ENCODE measurements at places on chromosomes 1 and 21. TPM values are rescaled to one million over a fixed set of nuclear protein-coding genes. Genes with fewer than 3 reads are reported as not detected.

- no peak overlapping the region for H3K27ac ChIP-seq
- DNase-seq = no peak
- H3K36me3 ChIP-seq = no peaks in the 10 kb centered on the region
- H3K27me3 ChIP-seq = no peaks in the 10 kb centered on the region
Observed at GRCh38 chr1:198491028-198491427, 49.5 kb downstream of the ATP6V1G3 start.

CNKSR1 gene
- not detected for polyA plus RNA-seq

DNA sequence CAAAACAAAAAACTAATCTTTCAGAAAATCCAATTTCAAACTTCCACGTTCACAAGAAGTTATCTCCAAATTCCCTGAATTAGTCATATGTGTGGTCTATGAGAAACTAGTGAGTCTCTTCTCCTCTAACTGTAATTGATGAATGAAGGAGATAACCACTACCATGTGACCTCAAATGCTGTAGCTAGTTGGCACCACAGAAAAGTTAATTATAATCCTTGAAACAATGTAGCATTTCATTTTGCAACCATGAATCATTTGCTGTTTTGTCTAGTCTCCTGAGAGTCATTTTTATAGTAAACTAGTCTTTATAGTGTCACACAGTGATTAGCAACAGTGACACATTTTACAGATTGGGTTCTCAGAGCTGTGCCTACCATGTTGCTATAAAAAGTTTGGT is 287.5 kb downstream of the LRRIQ3 start:
- H3K4me1 ChIP-seq = no peaks in the 10 kb centered on the region
- H3K27me3 ChIP-seq = no peaks in the 10 kb centered on the region
- no peak for DNase-seq
- no peaks in the 10 kb centered on the region for H3K36me3 ChIP-seq
- H3K4me3 ChIP-seq = no peak overlapping the region
- H3K27ac ChIP-seq = no peak overlapping the region

S100A14 gene
- polyA plus RNA-seq = not detected

ACTL8 gene
- not detected for polyA plus RNA-seq

RHCE gene
- polyA plus RNA-seq = 0.18 TPM

CD247 gene
- polyA plus RNA-seq = 395 TPM

C1QTNF12 gene
- not detected for polyA plus RNA-seq

DNA sequence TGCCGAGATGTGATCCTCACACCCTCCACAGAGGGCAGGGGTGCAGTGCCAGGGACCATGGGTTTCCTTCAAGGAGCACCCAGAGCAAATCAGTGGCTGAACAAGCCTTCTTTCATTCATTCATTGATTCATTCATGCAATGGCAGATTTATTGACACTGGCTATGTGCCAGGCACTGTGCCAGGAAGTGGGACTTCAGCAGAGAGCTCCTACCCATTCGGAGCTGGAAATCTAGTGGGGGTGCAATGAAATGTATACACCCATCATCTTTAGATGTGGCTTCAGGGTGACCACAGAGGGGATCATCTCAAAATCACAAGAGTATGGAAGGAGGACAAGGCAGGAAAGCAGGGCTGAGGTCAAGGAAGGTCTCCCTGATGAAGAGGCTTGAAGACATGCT is 18.9 kb downstream of the SLC6A9 start:
- H3K4me3 ChIP-seq = no peak overlapping the region
- no peak for DNase-seq
- H3K4me1 ChIP-seq = no peaks in the 10 kb centered on the region
- H3K27ac ChIP-seq = no peak overlapping the region
- no peaks in the 10 kb centered on the region for H3K36me3 ChIP-seq
- H3K27me3 ChIP-seq = no peaks in the 10 kb centered on the region

DNA sequence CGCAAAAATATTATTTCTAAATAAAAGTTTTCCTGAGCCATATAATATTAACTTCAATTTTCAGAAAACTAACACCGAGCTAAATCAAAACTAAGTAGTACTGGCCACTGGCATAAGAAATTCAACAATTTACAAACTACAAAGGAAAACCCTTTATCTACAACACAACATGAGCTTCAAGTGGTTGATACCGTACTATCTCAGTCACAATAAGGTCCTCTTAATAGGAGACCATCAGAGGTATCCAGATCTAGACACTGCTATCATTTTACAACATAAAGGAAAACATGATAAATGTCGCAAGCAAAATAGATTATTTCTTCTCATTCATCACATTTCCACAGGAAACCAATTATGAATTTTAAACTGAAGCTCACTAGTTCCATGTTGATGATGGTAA is 39.5 kb downstream of the GATAD2B start:
- H3K27me3 ChIP-seq = no peaks in the 10 kb centered on the region
- no peak for DNase-seq
- peaks cover 34% of the 10 kb centered on the region for H3K4me1 ChIP-seq
- H3K4me3 ChIP-seq = no peak overlapping the region
- no peaks in the 10 kb centered on the region for H3K36me3 ChIP-seq

STMN1 gene
- 88.7 TPM for polyA plus RNA-seq

CD34 gene
- not detected for polyA plus RNA-seq

DNASE2B gene
- polyA plus RNA-seq = not detected

DNA sequence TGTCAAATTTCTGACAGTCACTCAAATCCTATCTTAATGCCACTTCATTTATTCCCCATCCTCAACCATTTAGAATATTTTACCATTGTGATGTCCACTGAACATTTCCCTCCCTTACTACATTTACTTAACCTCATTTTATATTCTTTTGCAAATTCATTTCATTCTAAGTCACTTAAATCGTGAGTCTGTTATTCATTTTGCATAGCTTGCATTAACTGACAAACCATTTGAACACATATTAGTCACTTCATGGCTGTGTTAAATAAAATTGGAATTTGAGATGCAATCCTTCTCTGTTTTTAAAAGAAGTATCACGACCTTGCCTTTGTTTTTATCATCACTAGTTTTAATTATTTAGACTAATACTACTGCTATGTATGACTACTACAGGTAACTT is 199.4 kb upstream of the COL11A1 start:
- no peaks in the 10 kb centered on the region for H3K36me3 ChIP-seq
- H3K27ac ChIP-seq = no peak overlapping the region
- no peaks in the 10 kb centered on the region for H3K4me1 ChIP-seq
- H3K27me3 ChIP-seq = no peaks in the 10 kb centered on the region
- no peak for DNase-seq

KCNA10 gene
- polyA plus RNA-seq = not detected

SPRR2F gene
- polyA plus RNA-seq = not detected

GRCh38 chr21:30189773-30190172 is 23.2 kb upstream of the CLDN17 start:
- H3K27me3 ChIP-seq = no peaks in the 10 kb centered on the region
- no peaks in the 10 kb centered on the region for H3K36me3 ChIP-seq
- H3K4me1 ChIP-seq = no peaks in the 10 kb centered on the region
- no peak overlapping the region for H3K4me3 ChIP-seq
- H3K27ac ChIP-seq = no peak overlapping the region

DNA sequence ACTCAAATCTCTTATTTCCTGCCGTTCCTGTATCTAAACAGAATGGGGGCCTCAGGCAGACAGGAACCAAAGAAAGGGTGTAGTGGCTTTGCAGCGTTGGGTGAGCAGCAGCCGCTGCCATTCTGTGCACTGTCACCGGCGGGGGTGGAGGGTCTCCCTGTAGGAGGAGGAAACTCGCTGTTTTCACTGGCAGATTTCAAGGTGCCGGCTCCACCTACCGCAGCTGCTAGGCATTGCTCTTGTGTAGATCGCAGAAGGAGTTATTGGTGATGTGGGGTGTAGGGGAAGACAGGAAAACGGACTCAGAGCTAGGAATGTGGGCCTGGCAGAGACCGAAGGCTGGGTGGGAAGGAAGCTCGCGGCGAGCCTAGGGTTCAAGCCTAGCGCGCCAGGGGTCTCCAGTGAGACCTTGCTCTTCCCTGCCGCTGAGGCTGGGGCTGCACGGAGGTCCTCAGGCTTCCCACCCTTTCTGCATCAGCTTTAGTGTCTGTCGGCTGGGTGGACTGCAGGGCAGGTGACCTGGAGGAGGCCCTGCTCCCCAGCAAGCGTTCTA is 20.8 kb downstream of the ATP5PO start:
- H3K27ac ChIP-seq = no peak overlapping the region
- peak overlapping the region; percentile 27 for H3K4me3 ChIP-seq
- no peak for DNase-seq
- H3K27me3 ChIP-seq = no peaks in the 10 kb centered on the region
- peaks cover 12% of the 10 kb centered on the region for H3K4me1 ChIP-seq
- no peaks in the 10 kb centered on the region for H3K36me3 ChIP-seq

- no peaks in the 10 kb centered on the region for H3K27me3 ChIP-seq
- no peak for DNase-seq
- H3K27ac ChIP-seq = no peak overlapping the region
- H3K4me1 ChIP-seq = no peaks in the 10 kb centered on the region
- H3K4me3 ChIP-seq = no peak overlapping the region
Observed at GRCh38 chr1:43381612-43382011, 8.0 kb downstream of the MED8 start.

DNA sequence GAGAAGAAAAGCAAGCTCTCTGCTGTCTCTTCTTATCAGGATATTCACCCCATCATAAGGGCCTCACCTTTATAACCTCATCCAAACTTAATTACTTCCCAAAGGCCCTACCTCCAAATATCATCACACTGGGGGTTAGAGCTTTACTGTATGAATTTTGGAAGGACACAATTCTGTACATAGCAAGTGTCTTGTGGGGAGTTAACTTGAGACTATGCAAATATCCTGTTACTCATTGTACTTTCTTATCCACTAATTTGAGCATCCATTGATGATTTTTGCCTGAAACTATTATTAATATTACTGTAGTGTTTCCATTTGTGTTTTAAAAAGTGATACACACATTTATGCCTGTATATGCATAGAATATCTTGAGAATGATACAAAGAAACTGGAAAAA is 129.1 kb upstream of the IVNS1ABP start:
- peaks cover 2% of the 10 kb centered on the region for H3K4me1 ChIP-seq
- no peak overlapping the region for H3K27ac ChIP-seq
- no peaks in the 10 kb centered on the region for H3K36me3 ChIP-seq
- no peak overlapping the region for H3K4me3 ChIP-seq
- H3K27me3 ChIP-seq = no peaks in the 10 kb centered on the region

DNA sequence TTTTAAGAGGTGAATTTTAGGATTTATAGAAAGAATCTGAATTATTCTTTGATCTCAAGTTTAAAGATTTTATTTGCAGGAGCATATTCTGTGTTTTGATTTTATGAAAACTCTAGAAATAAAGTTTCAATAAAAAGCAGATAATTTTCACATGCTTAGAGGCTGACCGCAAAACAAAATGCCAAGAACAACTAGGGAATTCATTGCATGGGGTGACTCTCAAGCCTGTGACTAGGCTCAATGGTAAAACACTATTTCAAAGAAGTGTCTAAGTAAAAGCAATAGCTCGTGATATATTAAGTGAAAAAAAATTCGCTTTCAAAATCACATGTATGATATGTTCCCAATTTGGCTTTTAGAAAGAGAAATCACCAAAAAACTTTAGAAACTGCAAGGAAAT is 49.6 kb downstream of the RPL5 start:
- H3K27me3 ChIP-seq = no peaks in the 10 kb centered on the region
- peaks cover 40% of the 10 kb centered on the region for H3K4me1 ChIP-seq
- no peak overlapping the region for H3K4me3 ChIP-seq
- DNase-seq = no peak

GRCh38 chr1:201653883-201654282 is 115.0 kb downstream of the NAV1 start:
- H3K4me1 ChIP-seq = no peaks in the 10 kb centered on the region
- H3K36me3 ChIP-seq = no peaks in the 10 kb centered on the region

DNA sequence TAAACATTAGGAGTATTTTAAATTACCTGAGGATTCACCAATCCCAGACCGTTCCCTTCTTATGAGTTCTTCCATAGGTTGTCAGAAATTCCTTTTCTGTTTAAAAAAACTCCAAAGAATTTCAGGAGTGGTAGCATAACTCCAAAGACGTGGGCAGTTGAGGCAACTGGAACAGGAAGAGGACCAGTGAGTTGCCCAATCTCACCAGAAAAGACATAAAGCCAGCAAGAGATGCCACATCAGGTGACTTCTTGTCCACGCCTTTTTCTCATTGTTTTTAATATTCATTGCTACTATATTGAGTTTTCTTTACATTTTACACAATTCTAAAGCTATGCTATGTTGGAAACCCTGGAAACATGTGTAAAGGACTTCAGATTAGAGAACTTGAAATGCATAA is 88.1 kb upstream of the JAK1 start:
- no peak overlapping the region for H3K27ac ChIP-seq
- no peak overlapping the region for H3K4me3 ChIP-seq
- DNase-seq = no peak
- H3K4me1 ChIP-seq = peaks cover 26% of the 10 kb centered on the region
- H3K36me3 ChIP-seq = peaks cover 10% of the 10 kb centered on the region

- DNase-seq = no peak
- H3K4me1 ChIP-seq = peaks cover 17% of the 10 kb centered on the region
- no peak overlapping the region for H3K27ac ChIP-seq
- no peak overlapping the region for H3K4me3 ChIP-seq
Observed at GRCh38 chr1:27394925-27395324, 2.5 kb downstream of the GPR3 start.

DNA sequence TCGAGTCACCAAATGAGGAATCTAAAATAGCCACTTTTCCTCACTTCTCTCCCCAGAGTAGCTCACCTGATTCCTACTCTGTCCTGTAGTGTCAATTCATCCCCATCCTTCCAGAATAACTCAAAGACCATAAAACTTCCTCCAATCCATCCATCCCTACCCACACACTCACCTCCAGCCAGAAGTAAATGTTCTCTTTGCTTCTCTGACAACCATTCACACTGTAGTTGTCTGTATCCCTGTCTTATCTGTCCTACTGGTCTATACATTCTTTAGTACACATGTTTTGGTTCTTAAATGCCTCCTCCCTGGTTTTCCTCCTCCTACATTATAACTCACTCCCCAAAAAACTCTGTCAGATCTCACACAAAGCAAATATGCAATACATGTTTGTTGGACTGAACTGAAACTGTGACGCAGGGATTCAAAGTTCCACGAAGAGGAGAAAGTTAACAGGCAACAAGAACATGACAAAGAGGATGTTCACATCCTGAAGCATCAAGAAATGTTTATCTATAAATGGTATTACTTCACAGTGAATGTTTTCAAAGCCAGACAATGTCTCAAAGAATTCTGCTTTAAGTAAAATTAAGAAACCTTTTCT is 11.0 kb downstream of the TP53BP2 start:
- H3K27me3 ChIP-seq = no peaks in the 10 kb centered on the region
- H3K4me3 ChIP-seq = no peak overlapping the region
- H3K4me1 ChIP-seq = peaks cover 73% of the 10 kb centered on the region
- no peaks in the 10 kb centered on the region for H3K36me3 ChIP-seq

DNA sequence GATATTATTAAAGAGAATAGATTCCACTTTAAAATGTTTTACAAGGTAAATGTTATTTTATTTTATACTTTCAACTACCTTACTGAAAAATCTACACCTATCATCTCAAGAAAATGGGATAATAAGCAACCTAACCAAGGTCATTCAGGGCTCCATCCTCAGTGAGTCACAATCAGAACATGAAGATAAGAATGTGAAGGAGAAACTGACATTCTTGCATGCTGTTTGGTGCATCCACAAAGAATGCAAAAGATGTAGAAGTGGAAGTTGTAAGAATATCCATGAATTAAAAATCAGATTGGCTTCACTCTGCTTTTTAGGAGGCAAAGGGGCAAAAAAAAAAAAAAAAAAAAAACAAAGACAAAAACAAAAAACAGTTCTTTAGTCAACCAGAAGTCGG is 6.5 kb downstream of the WARS2 start:
- no peak overlapping the region for H3K4me3 ChIP-seq
- H3K27me3 ChIP-seq = no peaks in the 10 kb centered on the region
- H3K4me1 ChIP-seq = no peaks in the 10 kb centered on the region
- no peak overlapping the region for H3K27ac ChIP-seq

GRCh38 chr1:154877370-154877974 is 7.4 kb upstream of the KCNN3 start:
- H3K4me3 ChIP-seq = no peak overlapping the region
- H3K27me3 ChIP-seq = no peaks in the 10 kb centered on the region
- DNase-seq = no peak
- no peak overlapping the region for H3K27ac ChIP-seq

Measured in CD8-positive, alpha-beta memory T cell (primary cell).